ENCODE measurements at places on chromosomes 2 and 18.

DNA sequence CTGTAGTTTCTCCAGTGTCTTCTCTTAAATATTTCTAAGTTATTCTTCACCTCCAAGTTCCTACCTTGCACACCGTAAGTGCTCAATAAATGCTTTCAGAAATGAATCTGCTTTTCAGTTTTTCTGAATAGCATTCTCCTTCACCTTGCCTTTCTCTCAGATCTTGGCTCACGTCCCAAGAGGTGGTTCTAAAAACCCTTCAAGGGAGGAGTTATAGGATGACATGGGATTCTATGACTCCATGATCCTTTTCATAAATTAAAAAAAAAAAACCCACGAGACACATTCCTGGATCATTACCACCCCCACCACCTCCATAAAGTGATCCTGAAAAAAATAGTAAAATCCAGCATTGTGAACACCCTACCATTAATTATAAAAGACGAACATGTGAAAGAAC lies 11.7 kb downstream of the KCTD1 start:
- DNase-seq, result no peak

DNA sequence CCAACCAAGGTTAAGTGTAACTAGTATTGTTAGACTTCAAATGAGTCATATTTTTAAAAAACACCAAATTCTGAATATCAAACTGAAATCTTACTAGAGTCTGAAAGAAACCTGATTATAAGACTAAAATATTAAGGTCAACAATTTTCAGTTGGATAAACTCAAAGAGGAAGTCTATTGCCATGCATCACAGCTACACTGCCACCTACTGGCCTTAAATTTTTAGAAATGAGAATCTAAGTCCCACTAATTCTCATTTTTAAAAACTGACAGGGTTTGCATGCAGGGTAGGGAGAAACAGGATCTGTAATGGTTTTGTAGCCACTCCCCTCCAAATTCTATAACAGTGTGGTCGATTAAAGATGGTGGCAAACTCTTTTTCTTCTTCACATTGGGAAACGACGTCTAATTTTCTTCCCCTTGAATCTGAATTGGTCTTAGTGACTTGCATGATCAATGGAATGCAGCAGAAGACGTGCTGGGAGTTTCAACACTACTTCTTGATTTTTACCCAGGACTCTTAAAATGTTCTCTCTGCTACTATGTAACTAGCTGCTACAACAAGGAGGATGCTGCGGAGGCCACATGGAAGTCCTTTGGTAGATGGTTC lies 176.1 kb upstream of the SESTD1 start:
- DNase-seq, result peak; percentile 31

- DNase-seq, result no peak
Observed at GRCh38 chr2:49948091-49948490, 793.8 kb upstream of the FSHR start.

GRCh38 chr18:34796035-34796657 lies 86.0 kb downstream of the DTNA start:
- no peak for DNase-seq

DNA sequence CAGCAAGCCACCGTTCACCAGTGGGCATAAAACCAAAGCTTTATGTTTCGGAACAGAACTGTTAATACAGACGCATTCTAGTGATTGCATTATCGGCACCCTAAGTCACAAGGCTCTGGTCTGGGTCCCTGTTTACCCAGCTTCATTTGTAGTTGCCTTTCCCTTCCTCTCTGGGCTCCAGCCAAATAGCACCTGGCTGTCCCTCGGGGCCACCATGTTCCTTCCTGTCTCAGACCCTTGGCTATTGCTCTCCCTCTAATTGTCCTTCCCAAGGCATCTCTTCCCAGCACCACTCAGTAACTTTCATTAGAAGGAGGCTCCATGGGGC lies 75.3 kb downstream of the SDC1 start:
- no peak for DNase-seq

- no peak for DNase-seq
Observed at GRCh38 chr2:227853204-227853629, 18.2 kb upstream of the DAW1 start.

DNA sequence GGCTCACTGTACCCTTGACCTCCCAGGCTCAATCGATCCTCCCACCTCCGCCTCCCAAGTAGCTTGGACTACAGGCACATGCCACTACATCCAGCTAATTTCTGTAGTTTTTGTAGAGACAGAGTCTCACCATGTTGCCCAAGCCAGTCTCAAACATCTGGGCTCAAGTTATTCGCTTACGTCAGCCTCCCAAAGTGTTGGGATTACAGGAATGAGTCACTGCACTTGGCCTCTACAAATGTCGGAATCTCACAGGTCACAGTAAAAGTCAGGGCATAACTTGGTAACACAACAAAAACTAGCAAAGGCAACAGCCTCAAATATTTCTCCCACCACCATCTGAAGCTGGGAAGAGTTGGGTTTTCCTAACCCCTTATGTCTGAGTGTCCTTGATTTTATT lies 25.3 kb downstream of the SCG2 start:
- no peak for DNase-seq

DNA sequence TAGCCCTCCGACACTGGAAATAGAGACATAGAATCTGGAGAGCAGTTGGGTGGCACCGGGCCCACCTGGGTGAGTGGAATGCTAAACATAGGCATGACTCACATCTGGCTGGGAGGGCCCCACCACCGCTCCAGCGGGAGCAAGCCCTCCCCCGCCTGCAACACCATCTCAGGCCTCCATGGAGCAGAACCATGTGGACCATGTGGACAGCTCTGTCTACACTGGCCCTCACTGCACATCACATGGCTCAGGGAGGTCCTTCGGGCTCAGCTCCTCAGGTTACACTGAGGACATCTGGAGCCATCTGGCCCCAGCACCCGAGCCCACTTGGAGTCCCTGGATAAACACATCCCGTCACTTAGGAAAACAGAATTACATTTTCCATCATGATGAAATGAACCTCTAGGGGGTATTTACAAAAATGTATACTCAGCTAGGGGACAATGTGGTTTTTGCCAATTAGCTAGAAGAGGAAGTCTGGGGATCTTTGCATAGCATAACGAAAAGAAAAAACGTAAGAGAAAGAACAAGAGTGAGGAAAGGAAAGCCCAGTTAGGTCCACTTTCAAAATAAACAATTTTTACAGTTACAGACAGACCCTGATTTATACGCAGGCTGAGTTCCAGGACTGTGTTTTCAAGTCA lies 30.7 kb upstream of the MLPH start:
- DNase-seq, result no peak

DNA sequence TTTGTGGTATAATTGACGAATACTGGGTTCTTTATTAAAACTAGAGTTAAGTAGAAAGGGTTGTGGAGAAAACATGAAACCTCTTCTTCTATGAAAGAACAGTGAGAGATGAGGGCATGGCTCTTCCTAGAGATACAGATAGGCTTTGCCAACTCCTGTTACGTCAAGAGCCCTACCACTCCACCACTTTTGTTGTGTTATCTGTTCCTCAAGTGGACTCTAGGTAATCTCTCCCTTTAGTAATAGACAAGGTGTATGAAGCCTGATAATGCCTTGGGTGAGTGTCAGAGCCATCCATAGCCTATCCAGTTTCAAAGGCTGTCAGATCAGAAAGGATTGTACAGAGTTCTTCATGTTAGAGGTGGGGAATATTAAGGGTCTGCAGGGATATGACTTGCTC lies 176.4 kb downstream of the SETBP1 start:
- DNase-seq, result no peak

DNA sequence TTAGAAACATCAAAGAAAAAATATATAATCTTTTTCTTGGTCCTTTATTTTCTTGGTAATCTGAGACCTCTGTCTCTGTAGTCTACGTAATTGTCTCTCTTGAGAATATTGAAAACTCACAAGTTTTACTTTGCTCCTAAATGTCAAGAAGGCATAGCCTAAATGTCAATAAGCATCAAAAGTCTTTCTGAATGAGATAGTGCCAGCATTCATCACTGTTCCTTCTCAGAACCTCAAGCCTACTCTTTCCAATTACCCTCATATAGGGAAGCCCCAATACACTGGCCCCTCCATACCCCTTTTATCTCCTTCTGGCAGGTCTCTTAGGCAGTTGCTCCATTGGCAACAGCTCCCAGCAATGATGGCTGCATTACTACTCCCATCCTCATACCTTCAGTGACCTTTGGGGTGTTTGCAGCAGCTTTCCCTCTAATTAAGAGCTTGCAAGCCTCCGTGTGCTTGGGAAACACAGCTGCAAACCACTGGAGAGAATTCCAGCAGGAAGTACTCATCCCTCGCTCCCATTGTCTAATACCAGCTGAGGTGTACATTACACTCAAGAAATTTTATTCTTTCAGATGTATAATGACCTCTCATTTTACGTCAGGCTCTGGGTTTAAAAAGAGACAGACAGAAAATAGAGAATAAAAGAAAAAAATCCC lies 95.8 kb downstream of the KYNU start:
- no peak for DNase-seq

GRCh38 chr2:216880509-216881184 lies 20.8 kb upstream of the TNP1 start:
- DNase-seq, result peak; percentile 27

GRCh38 chr2:235868224-235868623 lies 300.0 kb downstream of the GBX2 start:
- no peak for DNase-seq

DNA sequence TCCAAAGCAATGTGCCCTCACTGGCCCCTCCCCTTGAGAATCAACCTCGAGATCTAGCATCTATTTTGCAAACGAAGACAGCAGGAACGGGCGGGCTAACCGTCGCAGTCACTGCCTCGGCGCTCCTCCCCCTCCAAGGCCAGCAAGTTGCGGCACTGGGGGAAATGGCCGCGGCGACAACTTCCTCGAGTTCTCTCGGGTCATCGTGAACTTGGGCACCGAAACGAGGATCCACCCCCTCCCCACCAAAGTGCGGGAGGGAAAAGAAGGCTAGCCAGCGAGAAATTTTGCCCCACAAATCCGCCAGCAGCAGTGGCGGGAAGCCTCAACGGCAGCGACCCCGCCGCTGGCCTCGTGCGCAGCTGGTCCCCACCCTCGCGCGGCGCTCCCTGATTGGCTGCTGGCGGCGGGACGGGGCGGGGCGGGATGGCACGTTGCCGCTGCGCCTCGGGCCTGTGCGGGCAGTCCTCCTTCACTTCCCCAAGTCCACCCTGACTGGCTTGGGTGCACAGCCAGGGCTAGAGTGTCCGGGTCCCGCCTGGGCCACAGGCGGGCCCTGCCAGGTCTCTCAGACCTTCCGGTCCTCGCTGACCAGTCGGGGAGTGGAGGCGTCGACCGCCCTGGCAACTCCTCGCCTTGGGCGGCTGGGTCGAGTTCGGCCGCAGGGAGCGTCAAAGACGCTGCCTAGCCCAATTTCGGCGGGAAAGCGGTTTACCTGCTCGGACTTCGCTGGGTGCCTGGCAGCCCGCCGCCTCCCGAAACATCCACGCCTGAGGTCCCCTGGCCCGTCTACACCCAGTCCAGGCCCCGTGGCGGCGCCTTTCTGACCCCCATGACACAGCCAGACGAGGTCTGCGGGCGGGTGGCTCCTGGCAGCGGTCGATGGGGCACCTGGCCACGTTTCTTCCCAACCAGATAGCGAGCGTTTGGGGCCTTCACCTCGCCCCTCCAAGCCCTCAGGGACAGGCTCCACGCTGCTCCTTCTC lies at the start of gene BOLL:
TSS of gene BOLL (minus strand) at position 364 of the 986 bp plus-strand sequence. CDS start 3,469 bp downstream, outside the sequence.
- DNase-seq, result no peak

GRCh38 chr18:70523035-70523791 lies 234.4 kb downstream of the SOCS6 start:
- no peak for DNase-seq

GRCh38 chr2:31354837-31355236 lies 59.7 kb downstream of the XDH start:
- peak; percentile 22 for DNase-seq

DNA sequence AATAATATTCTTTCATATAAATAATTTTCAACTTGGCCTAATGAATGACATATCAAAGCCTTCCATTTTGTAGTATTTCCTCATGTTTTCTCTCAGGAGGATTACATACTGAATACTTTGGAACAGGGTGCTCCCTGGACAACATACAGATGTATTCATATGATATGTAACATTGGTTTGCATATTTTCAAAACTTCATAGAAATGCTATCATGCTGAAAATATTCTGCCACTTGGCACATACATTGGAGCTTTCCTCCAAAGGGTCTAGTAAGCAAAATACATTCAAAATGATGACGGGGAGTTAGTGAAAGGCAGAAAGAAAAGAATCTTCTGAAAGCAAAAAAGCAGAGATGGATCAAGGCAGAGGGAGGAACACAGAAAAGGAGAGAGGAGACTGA lies 38.1 kb upstream of the RTN4 start:
- DNase-seq, result no peak

- no peak for DNase-seq
Observed at GRCh38 chr2:132815516-132815915, 145.5 kb upstream of the LYPD1 start.

- DNase-seq, result peak; percentile 15
Observed at GRCh38 chr2:171963198-171963597, 36.6 kb upstream of the METAP1D start.

DNA sequence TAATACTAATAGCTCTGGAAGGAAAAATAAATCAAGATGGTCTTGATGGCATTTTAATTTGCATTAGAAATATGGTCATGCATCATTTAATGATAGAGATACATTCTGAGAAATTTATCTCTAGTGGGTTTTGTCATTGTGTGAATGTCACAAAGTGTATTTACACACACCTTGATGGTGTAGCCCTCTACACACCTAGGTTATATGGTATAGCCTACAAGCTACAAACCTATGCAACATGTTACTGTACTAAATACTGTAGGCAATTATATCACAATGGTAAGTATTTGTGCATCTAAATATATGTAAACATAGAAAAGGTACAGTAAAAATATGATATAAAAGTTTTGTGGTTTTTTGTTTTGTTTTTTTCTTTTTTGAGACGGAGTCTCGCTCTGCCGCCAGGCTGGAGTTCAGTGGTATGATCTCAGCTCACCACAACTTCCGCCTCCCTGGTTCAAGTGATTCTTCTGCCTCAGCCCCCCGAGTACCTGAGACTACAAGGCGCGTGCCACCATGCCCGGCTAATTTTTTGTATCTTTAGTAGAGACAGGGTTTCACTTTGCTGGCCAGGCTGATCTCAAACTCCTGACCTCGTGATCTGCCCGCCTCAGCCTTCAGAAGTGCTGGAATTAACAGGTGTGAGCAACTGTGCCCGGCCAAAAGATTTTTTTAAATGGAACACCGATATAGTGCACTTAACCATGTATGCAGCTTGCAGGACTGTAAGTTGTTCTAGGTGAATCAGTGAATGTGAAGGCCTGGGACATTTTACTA lies 83.7 kb upstream of the UBXN4 start:
- DNase-seq, result peak; percentile 49

- DNase-seq, result no peak
Observed at GRCh38 chr18:63890950-63891304, 3.4 kb downstream of the SERPINB2 start.

DNA sequence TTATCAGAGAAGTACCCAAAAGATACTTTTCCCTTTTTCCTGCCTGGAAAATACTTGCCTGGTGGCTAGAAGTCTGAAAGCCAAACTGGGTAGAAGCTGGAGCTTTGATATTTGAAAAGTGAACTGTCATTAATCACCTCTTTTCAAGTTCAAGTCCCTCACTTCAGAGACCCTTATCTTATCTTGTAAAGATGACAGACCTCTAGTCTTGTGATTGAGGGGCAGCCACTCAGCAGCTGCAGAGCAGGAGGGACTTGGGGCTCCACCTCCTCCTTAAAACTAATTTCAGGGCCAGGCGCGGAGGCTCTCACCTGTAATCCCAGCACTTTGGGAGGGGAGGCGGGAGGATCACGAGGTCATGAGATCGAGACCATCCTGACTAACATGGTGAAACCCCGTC lies 64.2 kb upstream of the CDCA7 start:
- no peak for DNase-seq
